ENCODE measurements at places on chromosomes 12 and 14.

GRCh38 chr12:42498549-42499247 lies 90.8 kb downstream of the PRICKLE1 start:
- no peak for DNase-seq

DNA sequence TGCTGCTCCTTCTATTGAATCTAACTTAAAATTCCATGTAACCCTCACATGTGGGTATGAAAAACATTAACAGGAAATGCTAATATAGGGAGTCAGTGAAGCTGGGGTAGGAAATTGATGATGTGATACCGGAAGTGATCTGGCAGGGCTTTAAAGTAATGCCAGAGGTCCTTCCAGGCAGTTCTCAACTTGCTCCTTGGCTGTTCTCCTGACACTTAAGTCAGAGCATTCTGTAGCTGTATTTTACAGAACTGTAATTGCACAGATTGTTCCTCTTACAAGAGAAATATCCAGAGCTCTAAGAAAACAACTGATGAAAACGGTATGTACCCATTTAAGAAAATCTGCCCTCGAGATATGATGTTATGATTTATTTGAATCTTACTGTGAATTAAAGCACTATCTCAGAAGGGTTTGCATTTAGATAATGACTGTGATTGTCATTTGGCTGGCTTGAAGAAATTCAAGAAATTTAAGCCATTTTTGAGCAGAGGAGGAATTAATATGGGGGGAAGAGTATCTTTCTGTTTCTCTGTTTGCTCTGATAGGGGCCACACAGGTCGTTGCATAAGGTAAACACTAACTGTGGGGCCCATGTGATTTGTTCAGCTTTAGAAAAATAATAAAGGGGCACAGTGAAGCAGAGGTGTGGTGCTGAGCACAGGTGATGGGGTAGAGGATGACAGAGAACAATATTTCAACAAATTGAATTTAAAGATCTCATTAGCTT lies 88.4 kb downstream of the BBS10 start:
- DNase-seq, result no peak

GRCh38 chr12:42732908-42733411 lies 143.4 kb upstream of the PRICKLE1 start:
- no peak for DNase-seq

- DNase-seq, result no peak
These were observed 9.1 kb downstream of the TMBIM4 start for GRCh38 chr12:66160704-66161103.

- no peak for DNase-seq
These were observed 23.3 kb downstream of the GABARAPL1 start for GRCh38 chr12:10235761-10236631.

GRCh38 chr12:1611803-1612572 lies 17.0 kb upstream of the WNT5B start:
- DNase-seq, result no peak

GRCh38 chr14:106670011-106670410 lies 1143.6 kb downstream of the TMEM121 start:
- no peak for DNase-seq

DNA sequence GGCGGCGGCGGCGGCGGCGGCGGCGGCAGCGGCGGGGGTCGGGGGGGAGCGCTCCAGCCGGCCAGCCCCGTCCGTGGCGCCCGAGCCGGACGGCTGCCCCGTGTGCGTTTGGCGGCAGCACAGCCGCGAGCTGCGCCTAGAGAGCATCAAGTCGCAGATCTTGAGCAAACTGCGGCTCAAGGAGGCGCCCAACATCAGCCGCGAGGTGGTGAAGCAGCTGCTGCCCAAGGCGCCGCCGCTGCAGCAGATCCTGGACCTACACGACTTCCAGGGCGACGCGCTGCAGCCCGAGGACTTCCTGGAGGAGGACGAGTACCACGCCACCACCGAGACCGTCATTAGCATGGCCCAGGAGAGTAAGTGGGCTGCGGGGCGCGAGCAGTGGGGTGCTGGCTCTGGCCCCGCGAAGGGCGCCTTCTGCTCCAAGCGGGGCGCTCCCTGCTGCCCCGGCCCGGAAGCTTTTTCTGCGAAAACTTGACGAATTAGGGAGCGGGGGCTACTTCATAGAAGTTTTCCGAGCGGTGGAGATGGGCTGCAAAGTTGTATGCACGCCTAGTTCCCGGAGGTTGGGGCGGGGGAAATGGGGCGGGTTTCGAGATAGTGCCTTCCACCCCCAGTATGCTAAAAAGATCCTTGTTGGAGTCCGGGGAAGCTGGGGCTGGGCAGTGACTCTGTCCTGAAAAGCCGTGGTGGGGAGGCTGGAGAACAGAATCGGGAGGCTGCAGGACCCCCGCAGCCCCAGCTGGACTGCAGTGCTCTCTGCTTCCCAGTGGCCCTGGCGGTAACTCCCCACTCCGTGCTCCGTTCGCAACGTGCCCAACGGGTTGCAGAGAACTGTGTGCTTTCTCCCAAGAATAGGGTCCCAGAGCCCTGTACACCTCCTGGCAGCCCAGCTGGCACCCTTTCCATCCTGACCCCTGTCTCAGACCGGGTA lies 751 bp downstream of the GDF11 start:
- DNase-seq, result no peak

- DNase-seq, result no peak
These were observed 14.6 kb downstream of the GTF2A1 start for GRCh38 chr14:81206115-81206514.

DNA sequence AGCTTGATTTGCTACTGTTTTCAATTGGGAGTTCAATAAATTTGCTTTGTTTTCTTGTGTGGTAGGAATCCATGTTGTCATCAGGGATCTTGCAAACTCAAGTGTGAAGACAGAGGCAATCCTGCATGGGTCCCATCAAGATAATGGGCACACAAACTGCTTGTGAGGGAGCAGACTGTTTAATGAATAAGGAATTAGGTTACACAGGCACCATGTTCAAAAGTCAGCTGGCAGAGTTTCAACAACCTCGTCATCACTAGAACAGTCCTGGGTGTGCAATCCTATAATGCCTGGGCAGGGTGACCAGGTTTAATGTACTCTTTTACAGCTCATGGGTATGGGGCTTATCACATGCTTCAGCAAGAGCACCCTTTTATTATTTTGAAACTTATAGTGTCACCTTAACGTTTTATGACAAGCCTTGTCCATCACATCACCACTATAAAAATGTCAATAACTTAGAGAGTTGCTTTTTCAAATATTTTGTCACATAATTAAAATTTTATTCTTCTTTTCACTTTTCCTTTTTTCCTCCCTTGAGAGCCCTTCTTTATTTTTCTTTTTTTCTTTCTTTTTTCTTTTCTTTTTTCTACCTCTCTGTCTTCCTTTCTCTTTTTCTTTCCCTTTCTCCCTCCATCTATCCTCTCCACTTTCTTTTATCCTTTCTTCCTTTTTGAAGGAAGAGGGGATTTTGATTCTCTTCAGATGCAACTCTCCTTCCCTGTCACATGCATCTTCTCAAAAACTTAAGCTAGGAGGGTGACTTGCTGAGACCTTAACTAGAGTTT lies 252.2 kb upstream of the ATP2B1 start:
- DNase-seq, result no peak

GRCh38 chr12:4985820-4986219 lies 57.9 kb upstream of the KCNA5 start:
- DNase-seq, result no peak

DNA sequence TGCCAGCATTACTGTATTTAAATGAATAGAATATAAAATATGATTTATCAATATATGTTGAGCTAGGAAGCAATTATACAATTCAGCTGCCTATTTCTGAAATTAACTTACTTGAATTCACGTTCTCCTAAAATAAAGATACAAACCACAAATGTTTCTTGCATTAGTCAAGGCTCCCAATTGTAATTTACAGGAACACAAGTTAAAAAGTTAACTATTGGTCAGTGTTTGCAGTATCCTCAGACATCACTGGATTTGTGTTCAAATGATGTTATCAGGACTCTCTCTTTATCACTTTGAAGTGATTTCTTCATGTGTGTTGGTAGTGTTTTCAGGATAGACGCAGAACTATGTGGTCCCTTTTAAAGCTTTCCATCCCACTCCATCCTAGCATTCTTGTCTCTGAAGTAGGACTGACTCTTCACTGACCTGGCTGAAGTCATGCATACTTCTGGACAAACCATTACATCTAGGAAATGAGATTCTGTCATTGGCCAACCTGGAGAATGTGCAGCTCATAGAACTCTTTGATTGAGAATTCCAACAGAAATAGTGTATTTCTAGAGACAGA lies 156.1 kb downstream of the KICS2 start:
- DNase-seq, result no peak

DNA sequence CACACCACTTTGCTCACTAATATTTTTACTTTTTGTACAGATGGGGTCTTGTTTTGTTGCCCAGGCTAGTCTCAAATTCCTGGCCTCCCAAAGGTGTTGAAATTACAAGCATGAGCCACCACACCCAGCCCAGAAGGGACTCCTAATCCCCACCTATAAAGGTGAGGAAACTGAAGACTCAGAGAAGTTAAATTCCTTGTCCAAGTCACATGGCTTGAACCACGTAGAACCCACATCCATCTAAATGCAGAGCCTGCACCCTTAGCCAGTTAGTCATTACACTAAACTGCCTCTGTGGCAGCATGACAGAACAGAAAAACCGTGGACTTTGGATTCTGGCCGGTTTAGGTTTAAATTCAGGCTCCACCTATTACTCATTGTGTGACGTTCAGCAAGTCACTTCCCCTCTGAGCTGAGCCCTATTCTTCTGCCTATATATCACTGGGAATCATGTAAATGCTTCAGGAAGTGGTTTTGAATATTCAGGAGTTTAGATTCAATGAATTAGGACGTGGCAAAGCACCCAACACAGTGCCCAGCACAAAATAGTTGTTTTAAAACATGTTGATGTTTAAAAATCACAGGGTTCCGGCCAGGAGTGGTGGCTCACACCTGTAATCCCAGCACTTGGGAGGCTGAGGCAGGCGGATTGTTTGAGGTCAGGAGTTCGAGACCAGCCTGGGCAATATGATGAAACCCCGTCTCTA lies 3.0 kb upstream of the CORO1C start:
- no peak for DNase-seq

- no peak for DNase-seq
These were observed 102.5 kb downstream of the LGMN start for GRCh38 chr14:92645841-92646478.

DNA sequence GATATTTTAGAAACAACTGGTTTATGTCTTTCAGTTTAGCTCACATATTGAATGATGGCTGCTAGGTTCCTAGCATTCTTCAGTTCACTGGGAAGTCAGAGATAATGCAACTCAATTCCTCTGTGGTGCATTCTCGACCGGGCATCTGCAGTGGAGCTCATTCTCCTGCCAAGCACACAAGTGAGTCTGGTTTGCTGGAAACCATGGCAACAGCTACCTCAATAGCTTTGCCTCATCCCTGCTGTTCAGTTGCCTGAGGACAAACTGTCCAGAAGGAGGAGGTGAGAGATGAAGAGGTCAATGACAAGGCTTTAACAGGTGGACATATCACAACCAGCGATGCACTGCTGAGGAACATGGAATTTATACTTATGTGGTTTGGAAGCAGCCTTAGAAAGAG lies 816.9 kb downstream of the AACS start:
- DNase-seq, result no peak

DNA sequence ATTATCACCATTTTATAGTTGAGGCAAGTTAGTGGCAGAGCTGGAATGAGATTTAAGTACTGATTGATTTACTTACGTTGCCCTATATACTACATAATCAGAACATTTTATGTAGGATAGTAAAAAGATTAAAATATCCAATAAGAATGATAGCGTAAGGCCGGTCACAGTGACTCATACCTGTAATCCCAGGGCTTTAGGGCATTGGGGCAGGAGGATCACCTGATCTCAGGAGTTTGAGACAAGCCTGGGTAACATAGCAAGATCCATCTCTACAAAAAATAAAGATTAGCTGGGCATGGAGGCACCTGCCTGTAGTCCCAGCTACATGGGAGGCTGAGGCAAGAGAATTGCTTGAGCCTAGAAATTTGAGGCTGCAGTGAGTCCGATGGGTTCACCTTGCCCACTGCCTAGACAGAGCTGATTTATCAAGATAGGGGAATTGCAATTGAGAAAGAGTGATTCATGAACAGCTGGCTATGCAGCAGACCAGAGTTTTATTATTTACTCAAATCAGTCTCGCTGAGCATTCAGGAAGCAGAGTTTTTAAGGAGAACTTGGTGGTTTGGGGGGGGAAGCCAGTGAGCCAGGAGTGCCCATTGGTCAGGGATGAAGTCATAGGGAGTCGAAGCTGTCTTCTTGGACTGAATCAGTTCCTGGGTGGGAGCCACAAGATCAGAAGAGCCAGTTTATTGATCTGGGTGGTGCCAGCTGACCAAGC lies 24.7 kb upstream of the SGPP1 start:
- no peak for DNase-seq

All from cortex of kidney (tissue), 1 donor.